ENCODE measurements at places on chromosomes 2 and 18.

DNA sequence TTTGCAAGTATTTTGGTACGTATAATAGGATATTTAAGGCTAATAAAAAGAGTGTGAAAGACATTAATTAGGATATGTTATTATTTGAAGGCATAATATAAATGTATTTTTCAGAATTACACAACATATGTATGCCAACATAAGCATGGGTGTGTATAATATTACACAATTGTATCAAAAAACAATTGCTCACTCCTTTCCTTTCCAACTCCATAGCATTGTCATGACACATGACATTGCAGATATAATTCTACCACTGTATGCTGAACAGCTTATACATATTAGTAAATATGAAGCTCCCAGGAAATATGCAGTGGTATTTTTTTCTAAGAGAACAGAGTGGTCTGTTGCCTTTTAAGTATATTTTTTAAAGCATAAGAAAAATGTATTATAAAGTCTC lies 593.1 kb downstream of the TMX3 start:
- no peak for DNase-seq

- no peak for DNase-seq
Measured at GRCh38 chr18:68467957-68468356, 247.0 kb downstream of the TMX3 start.

- no peak for DNase-seq
Measured at GRCh38 chr2:195898505-195899191, 170.0 kb downstream of the DNAH7 start.

GRCh38 chr2:161708350-161708975 lies 84.2 kb downstream of the SLC4A10 start:
- no peak for DNase-seq

DNA sequence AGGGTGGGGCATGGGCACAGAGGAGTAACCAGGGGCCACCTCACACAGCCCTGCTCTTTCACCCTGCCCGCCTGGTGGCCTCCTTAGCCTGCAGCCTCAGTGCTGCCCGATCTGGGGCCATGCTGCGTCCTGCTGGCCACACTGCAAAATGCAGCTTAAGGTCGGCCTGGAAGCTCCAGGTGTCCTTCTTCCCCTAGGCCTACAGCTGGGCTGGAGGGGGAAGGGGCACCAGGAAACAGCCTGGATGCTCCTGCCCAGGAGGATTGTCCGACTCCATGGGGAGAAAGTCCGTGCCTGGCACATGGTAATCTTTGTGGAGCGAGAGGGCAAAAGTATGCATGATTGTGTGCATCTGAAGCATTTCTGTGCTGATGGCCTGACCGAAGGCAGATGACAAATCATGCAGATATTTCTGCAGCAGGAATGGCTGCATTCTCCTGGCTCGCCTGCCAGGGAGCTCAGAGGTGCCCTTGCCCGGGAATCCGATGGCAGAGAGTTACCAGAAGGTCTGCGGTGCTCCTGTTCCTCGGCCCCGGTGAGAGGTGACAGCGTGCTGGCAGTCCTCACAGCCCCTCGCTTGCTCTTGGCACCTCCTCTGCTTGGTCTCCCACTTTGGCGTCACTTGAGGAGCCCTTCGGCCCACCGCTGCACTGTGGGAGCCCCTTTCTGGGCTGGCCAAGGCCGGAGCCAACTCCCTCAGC lies 12.8 kb upstream of the ALPP start:
- no peak for DNase-seq

DNA sequence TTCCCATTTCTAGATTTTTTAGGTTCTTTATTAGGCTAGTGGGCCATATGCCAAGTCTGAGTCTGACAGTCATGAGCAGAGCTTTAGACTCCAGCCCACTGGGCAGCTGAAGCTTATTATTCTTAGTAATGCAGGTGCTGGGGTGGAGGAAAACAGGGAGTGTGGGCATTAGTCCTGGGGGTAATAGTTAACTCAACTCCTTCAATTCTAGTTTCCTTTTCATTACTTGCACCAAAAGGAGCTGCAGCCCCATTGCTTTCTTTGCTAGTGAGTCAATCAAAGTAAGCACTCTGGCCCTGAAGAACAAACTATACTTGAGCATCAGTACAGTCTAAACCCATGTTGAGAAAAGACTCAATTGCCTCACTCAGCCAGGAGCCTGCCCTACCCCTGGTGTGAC lies 35.5 kb downstream of the ICOS start:
- DNase-seq = no peak

GRCh38 chr2:60838481-60838880 lies 42.9 kb upstream of the REL start:
- no peak for DNase-seq

DNA sequence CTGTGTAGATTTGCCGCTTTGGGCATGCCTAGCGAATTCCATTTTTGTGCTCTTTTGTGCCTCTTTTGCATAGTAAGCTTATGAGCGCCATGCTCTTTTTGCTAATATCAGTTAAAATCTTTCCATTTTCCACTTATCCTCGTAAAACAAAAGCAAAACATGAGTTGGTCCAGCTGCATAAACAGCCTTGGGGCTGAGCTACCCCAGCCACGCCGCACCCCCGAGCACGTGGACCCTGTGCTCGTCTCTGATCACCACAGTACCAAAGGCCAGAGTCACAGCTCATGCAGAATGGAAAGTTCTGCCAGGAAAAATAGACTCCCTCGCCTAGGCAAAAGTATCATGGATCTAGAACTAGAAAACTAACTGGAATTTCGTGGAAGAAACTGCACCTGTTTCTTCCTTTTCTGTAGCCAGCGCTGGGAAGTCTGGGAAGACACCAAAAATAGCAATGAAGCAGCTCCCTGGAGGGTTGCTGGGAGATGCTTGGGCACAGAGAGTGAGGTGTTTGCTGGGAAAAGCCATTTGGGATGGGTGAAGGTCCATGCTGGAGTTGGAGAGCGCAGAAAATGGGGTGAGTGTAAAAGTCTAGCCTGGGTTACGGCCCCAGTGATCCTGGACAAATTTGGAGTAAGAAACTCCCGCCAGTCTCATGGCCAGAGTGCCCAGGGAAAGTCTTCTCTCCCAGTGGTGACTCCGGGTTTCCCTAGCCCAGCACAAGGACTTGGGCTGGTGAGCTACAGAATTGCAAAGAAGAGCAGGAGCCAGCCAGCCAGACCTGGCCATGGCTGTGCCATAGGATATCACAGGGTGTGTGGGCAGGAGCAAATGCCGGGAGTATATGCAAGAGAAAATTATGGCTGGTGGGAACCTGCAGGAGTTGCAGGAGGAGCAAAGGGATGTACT lies 218.4 kb downstream of the GBX2 start:
- DNase-seq = no peak

DNA sequence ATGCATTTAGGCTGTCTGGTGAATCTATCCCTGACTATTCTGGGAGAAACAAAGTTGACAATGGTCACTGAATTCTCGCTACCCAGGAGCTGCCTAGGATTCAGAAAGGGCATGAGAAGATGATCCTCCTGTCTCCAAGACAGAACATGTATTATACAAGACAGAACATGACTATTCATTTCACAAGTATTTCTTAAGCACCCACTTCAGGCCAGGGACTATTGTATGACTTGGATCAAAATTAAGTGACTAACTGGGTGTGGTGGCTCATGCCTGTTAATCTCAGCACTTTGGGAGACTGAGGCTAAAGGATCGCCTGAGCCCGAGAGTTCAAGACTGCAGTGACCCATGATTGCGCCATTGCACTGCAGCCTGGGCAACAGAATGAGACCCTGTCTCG lies 235.8 kb upstream of the RAB12 start:
- DNase-seq = no peak

GRCh38 chr2:50492477-50492851 lies 539.5 kb downstream of the NRXN1 start:
- no peak for DNase-seq

GRCh38 chr2:2853346-2853745 lies 522.3 kb upstream of the MYT1L start:
- no peak for DNase-seq

GRCh38 chr2:238554468-238555315 lies 128.0 kb downstream of the ASB1 start:
- no peak for DNase-seq

DNA sequence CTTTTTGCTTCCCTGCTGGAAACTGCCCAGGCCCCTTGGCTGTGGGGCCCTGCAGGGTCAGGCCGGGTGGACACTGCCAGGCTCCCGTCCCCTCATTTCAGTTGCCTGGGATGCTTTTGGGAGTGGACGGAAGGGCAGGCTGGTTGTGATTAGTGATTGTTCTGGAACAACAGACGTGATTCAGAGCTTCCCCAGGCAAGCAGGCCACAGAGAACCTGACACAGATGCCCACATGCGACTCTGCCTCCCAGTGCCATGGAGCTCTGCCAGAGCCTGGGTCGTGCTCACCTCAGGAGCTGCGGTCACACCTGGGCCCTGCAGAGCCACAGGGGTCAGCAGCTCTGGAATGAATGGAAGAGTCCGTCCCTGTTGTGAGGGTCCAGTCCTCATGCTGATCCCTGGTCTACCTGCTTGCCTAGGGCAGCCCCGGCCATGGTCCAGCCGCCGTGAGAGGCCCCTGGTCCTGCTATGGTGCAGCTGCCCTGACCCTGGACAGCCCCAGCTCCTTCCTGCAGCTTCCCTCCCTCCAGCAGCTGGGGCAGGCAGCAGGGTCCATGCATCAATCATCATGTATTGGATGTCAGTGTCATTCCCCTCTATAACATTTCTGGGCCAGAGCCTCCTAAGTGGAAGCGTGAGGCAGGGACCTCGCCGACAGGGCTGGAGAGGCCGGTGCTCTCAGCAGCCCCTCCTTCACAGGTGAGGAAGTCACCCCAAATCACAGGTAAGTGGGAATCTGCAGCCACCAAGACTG lies 518.6 kb upstream of the MYT1L start:
- no peak for DNase-seq

DNA sequence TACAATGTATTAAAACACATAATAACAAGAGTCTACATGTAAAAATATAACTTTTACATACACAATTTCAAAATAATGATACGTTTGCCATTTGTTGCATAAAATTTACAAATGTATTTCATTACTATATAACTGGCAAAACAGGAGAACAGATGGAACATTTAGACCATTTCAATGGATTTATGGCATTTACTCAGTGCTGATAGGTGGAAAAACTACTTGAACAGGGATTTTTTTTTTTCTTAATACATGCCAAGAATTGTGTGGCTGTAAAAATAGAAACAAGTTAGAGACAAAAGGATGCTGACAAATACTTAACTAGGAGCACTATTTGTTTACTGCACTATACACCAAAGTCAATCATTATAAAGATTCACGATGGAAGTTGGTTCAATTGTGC lies 266.8 kb upstream of the CCDC68 start:
- no peak for DNase-seq

- no peak for DNase-seq
Measured at GRCh38 chr2:30267161-30267975, 36.0 kb downstream of the LBH start.

- DNase-seq = no peak
Measured at GRCh38 chr2:162072181-162072702, 1.8 kb downstream of the DPP4 start.

DNA sequence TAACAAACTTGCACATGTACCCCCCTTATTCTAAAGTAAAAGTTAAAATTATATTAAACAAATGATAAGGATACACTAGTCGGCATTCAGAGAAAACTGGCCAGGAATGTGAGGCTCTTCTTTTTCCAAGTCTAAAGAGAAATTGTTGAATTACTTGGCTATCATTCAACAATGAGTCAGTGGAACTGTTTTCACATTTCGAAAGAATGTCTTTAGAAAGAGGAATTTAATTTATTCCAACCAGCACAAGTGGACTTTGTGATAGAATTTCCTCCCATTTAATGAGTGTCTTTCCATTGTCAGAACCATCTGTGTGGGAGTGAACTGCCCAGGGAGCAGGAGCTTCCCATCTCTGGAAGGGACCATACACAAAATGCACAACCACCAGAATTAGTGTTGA lies 792.2 kb downstream of the EPHA4 start:
- no peak for DNase-seq

DNA sequence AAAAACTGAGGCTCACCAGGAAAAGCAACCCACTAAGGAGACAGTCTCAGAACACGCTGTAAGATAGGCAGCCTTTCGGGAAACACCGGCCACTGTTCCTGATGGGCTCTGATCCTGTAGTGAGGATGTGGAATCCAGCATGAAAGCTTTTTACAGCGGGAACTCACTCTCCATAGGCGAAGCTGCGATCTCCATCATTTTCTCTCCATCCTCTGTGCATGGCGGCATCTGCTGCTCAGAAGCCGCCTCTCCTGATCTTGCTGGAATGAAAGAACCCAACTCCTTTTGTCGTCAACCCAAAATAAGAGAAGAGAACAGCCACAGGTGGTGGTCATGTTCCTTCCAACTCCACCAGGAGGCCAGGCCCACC lies 49.9 kb downstream of the TMEM18 start:
- DNase-seq = no peak

Data from activated naive CD4-positive, alpha-beta T cell (primary cell).